Activated CD4-positive, alpha-beta memory T cell treated with anti-CD3 and anti-CD28 coated beads, Interleukin-2, amount 10 ng/mL, durations not matched to agents 7 days and 5 days (primary cell): ENCODE measurements at places on chromosomes 13 and 19. TPM values are rescaled to one million over a fixed set of nuclear protein-coding genes. Genes with fewer than 3 reads are reported as not detected.

DNA sequence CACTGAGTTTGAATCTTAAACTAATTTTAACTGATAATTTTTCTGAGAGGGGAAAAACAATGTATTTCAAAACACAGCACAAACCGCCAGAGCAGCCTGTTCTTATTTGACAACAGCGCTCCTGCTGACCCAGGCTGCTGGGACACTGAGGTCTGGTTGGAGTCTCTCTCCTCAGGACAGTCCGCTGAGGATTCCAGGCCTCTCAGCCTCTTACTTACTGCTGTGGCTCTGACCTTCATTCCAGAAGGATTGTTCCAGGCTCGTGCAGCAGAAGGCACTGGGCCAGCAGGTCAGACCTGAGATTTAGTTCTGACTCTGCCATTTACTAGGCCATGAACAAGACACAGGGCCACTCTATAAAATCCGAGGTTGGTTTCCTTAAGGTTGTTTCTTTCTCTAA, 393.6 kb downstream of the TDRD3 start:
- no peak for DNase-seq
- H3K4me1 ChIP-seq = no peaks in the 10 kb centered on the region
- H3K27ac ChIP-seq = no peak overlapping the region
- H3K36me3 ChIP-seq = no peaks in the 10 kb centered on the region

- no peak overlapping the region for H3K4me3 ChIP-seq
- H3K27me3 ChIP-seq = peaks cover 18% of the 10 kb centered on the region
- no peak for DNase-seq
- no peak overlapping the region for H3K27ac ChIP-seq
Measured at GRCh38 chr13:49812812-49813211, 20.3 kb upstream of the KPNA3 start.

DNA sequence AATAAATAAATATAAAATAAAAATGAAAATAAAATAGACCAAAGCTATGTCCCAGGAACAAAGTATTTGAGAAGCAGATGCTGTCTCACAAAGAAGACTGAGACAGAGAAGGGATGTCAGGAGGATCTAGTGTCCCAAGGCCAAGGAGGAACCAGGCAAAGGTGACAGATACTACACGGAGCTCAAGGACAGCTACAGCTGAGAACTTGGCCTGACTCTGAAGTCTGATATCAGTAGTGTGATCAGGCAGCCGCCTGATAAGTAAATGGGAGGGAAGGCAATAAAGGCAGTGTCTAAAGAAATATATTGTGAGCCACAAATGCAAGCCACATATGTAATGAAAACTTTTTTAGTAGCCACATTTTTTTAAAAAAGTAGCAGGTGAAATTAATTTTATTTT, 20.4 kb upstream of the NANOS3 start:
- H3K4me3 ChIP-seq = no peak overlapping the region
- peaks cover 1% of the 10 kb centered on the region for H3K27me3 ChIP-seq
- H3K27ac ChIP-seq = no peak overlapping the region
- peaks cover 22% of the 10 kb centered on the region for H3K4me1 ChIP-seq
- DNase-seq = no peak

GRCh38 chr13:60066226-60066625, 97.5 kb downstream of the DIAPH3 start:
- no peaks in the 10 kb centered on the region for H3K27me3 ChIP-seq
- no peak overlapping the region for H3K27ac ChIP-seq
- no peak for DNase-seq
- no peak overlapping the region for H3K4me3 ChIP-seq
- H3K36me3 ChIP-seq = peaks cover 11% of the 10 kb centered on the region

GRCh38 chr19:13207846-13208671, 57.8 kb downstream of the IER2 start:
- H3K36me3 ChIP-seq = peaks cover 3% of the 10 kb centered on the region
- no peaks in the 10 kb centered on the region for H3K27me3 ChIP-seq
- peaks cover 13% of the 10 kb centered on the region for H3K4me1 ChIP-seq
- peak overlapping the region; percentile 91 for H3K27ac ChIP-seq

GRCh38 chr19:17243830-17244617, 1.7 kb downstream of the NR2F6 start:
- peak overlapping the region; percentile 53 for H3K4me3 ChIP-seq
- H3K27ac ChIP-seq = no peak overlapping the region
- H3K4me1 ChIP-seq = peaks cover 10% of the 10 kb centered on the region
- H3K27me3 ChIP-seq = peaks cover 17% of the 10 kb centered on the region

GRCh38 chr19:7856679-7857663, 17.2 kb downstream of the PRR36 start:
- H3K27ac ChIP-seq = no peak overlapping the region
- no peak overlapping the region for H3K4me3 ChIP-seq
- DNase-seq = no peak

DNA sequence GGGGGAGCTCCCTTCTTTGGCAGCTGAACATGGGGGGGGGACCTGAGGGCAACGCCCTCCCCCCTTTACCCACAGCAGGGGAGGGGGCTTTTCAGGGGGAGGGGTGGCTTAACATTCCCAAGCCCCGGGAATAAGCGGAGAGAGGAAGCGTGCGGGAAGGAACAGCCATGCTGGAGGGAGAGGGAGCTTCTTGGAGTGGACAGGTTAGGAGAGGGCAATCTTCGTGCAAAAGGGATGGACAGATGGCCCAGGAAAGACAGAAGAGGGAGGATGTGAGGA, 10.8 kb downstream of the C19orf81 start:
- H3K4me3 ChIP-seq = no peak overlapping the region
- peaks cover 5% of the 10 kb centered on the region for H3K36me3 ChIP-seq
- DNase-seq = no peak
- peaks cover 28% of the 10 kb centered on the region for H3K27me3 ChIP-seq
- peaks cover 15% of the 10 kb centered on the region for H3K4me1 ChIP-seq

- DNase-seq = no peak
- H3K27ac ChIP-seq = no peak overlapping the region
- H3K27me3 ChIP-seq = no peaks in the 10 kb centered on the region
- no peak overlapping the region for H3K4me3 ChIP-seq
Measured at GRCh38 chr13:101307181-101307701, 109.1 kb downstream of the NALCN start.

- peak overlapping the region; percentile 94 for H3K4me3 ChIP-seq
- H3K27ac ChIP-seq = peak overlapping the region; percentile 89
- no peak for DNase-seq
- H3K36me3 ChIP-seq = peaks cover 11% of the 10 kb centered on the region
Measured at GRCh38 chr19:39540333-39540673, 342 bp upstream of the EID2 start.

DNA sequence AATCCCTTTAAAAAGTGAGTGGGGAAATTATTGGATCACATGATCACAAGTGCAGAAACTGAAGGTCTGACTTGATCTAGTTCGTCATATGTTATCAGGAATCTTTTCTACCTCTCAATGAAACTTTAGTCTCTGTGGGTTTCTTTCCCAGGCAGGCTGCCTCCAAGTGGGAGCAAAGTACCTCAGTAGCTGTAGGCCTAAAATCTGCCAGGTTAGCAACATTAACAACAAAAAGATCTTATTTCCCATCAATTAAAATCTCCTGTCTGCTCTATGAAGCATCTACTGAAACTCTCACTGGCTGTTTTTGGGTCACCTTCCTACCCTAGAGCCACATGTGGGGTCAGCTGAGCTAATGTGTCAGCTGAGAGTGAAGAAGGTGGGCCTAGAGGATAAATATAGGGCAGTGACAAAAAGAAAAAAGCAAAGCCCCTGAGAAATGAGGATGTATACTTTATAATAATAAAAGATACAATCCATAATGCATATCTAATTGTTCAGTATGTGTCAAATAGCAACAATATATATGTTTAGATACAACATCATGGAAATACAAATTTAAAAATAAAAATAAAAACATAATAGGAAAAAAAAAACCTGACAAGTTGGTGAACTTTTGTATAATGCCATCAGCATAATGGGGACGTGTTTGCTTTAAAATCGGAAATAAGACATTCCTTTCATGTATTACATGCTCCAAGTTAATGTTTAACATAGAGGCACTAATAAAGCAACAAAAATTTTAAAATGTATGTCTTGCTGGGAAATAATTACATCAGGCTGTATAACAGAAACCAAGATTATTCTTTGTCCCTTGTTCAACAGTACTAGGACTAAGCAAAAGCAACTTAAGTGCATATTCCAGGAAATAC, 141.1 kb downstream of the GPC5 start:
- no peaks in the 10 kb centered on the region for H3K36me3 ChIP-seq
- H3K4me1 ChIP-seq = no peaks in the 10 kb centered on the region
- DNase-seq = no peak
- no peak overlapping the region for H3K27ac ChIP-seq

ATP4A gene
- total RNA-seq = not detected

NUFIP1 gene
- 4.3 TPM for total RNA-seq

NCR1 gene
- not detected for total RNA-seq

ZNF470 gene
- total RNA-seq = 2.5 TPM

NXNL1 gene
- not detected for total RNA-seq

CBARP gene
- total RNA-seq = 0.55 TPM
